ENCODE measurements at places on chromosomes 6 and 20.

DNA sequence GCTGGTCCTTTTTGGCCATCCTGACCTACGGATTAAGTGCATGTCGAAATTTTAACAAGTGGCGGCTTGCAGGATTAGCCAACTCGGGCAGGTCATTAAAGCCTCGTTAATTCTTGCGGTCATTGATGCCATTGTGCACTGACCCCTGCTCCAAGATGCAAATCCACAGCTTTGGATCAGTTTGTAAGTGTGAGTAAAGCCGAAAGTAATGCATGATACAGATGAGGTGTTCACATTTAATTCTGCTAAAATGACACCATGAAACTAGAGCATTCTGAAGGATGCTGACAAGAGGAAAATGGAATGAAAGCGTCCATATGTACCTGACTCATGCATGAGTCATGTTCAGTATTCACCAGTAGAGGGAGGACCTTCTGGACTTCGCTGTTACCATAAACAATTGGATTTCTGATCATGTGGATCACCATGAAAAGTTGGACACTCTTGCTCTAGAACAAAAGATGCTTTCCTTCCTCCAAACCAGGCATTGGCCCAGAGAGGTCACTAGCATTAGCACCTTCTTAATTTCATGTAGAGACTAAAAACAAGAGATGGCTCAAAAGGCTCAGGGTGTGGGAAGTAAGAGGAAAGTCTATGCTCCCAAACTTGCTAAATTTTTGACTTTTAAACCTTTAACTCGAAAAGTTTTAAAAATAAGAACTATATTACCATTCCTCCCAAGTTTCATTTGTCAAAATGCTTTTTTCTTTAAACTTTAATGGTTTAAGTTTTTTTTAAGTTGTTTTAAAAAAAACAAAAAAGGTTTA lies 48.0 kb downstream of the MUC22 start:
- no peak for DNase-seq

DNA sequence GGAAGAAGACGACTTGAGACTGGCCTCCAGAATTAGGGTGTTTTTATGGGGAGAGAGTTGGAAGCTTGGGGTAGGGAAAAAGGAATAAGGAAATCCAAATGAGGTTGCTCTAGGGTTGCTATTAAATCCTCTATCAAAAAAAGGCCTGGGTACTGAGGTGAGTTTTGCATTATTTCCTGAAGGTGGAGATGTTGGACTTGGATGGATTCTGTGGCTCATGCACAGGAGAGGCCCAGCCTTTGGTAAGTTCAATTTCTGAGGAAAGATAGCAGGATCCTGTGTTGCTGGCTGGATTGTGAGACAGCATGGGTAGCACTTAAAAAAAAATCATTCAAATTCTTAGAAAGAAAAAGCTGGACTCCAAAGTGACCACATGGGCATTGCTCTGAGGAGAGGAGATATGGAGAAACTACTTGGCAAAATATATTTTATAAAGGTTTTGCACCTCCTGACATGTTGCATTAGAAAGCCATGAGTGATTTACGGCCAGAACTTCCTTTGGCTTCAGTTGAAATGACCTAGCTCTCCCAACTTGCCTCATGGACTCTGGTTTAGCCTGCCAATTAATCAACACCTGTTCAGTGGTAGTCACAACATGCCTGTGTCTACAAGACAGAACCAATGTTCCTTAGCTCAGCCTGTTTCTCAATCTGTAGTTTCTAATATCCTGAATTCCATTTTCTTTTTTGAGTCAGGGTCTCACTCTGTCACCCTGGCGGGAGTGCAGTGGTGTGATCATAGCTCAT lies 152.1 kb upstream of the RALGAPA2 start:
- no peak for DNase-seq

- no peak for DNase-seq
These were observed 49.2 kb downstream of the GOPC start for GRCh38 chr6:117553142-117553541.

DNA sequence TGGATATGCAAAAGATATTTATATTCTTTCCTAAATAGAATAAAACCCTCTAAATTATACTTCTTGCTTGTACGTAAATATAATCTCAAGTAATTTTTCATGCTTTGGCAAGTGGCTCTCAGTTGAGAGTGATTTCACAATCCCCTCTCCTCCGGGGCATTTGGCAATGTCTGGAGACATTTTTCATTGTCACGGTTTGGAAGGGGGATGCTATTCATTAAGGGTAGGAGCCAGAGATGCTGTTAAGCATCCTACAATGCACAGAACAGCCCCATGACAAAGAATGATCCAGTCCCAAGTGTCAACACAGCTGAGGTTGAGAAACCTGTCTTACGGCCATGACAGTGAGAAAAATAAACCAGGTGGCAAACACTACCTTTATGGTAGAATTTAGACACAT lies 75.7 kb downstream of the AGPAT4 start:
- no peak for DNase-seq

GRCh38 chr6:20486641-20487040 lies 47.6 kb upstream of the CDKAL1 start:
- DNase-seq = no peak

DNA sequence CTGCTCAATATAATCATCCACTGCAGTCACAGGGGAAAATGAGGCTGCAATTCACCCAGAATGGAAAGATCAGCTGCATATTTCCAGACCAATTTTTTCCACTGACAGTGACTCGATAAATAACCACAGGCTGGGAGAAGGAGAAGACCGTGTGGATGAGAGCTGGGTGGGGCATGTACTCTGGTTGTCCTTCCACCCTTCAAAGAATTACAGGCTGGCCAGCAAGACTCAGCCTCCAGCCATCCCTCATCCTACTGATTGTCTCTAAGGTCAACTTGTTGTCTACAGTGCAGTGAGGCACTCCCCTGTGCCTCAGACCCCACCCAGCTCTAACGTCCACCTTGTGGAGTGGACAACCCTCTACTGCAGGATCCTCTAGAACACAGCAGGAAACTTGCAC lies 14.5 kb upstream of the MAS1 start:
- DNase-seq = no peak

- peak; percentile 91 for DNase-seq
These were observed at the start of gene TPX2 for GRCh38 chr20:31738729-31739549. Gene TPX2, plus strand, starts transcription at chr20:31739290. Its CDS starts 18,187 bp downstream, at chr20:31757477.

DNA sequence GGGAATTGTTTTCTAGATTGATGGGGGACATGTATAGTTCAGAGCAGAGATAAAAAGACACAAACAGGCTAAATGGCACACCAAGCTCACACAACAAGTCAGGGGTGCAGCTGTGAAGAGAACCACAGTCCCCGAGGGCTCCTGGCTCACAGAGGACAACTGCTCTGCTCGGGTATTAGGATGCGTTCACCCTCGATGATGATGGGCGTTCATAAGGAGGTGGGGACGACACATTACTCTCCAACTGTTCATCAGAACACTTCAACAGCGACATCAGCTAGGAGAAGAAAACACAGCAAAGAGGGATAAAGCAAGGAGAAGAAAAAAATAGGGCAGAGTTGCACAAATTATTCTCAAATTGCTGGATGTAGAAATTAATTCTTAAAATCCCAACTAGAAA lies 174.8 kb upstream of the RREB1 start:
- DNase-seq = no peak

DNA sequence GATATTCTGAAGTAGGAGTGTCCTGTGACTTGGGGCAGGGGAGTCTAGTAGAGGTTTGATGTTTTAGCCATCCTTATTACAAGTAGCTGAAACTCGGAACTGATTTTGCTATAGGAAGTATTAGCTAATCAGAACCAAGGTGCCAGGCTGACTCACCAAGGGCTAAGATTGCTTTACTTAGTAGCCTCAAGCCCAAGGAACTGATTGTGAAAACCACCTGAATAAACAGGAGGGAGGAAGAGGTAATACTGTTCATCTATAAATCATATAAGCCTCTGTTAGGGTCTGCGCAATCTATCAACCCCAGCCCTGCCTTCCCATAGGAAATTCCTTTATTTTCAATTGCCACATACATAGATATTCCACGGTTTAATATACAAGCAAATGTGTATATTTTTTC lies 54.4 kb downstream of the GNAS start:
- no peak for DNase-seq

GRCh38 chr6:132143258-132143657 lies 192.1 kb upstream of the CCN2 start:
- no peak for DNase-seq
